Chondrocyte (in vitro differentiated cells): ENCODE measurements at places on chromosomes 6 and 20. TPM values are rescaled to one million over a fixed set of nuclear protein-coding genes. Genes with fewer than 3 reads are reported as not detected.
A peak's percentile ranks its signal among the peaks of the same experiment; 100 is the strongest.

The APOBEC2 gene
- not detected in 3 replicates for total RNA-seq

The ACTL10 gene
- total RNA-seq = 0.60 to 2.5 TPM (median 2.3 TPM) in 3 replicates

The GPX5 gene
- not detected in 3 replicates for total RNA-seq

GRCh38 chr6:68054756-68055155 lies 580.3 kb upstream of the ADGRB3 start:
- no peak overlapping the region for H3K4me3 ChIP-seq
- no peak for DNase-seq
- H3K4me1 ChIP-seq = peaks cover 2% of the 10 kb centered on the region
- no peak overlapping the region for H3K27ac ChIP-seq

DNA sequence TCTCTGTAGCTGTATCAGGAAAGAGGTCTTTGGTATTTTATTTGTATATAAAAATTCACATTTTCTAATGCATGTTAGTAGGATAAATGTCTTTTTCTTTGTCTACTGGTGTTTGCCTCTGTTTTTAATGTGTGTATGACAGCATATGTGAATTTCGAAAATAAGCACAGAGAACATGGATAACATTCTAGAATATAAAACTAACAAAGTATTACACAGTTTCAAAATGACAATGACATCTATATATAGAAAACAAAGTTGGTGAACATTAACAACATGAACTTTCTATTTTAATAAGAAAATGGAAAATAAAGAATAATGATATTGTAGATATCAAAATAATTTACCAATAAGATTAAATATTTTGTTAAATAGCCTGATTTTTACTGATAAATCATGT lies 608.0 kb downstream of the COL12A1 start:
- no peak for DNase-seq
- no peak overlapping the region for H3K27ac ChIP-seq
- no peaks in the 10 kb centered on the region for H3K27me3 ChIP-seq
- peaks cover 34% of the 10 kb centered on the region for H3K4me1 ChIP-seq

DNA sequence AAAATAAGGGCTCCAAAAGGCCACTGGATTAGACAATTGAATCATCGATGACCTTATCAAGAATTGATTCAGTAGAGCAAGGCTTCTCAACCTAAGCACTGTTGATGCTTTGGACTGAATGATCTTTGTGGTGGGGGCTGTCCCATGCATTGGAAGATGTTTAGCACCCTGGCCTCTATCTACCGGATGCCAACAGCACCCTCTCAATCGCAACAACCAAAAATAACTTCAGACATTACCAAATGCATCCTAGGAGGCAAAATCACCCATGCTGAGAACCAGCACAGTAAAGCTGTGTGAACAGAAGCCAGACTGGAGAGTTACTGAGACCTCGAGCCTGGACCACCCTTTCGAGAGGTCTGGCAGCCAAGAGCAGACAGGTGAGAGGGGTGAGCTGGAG lies 67.5 kb downstream of the TBC1D7 start:
- no peak overlapping the region for H3K27ac ChIP-seq
- H3K27me3 ChIP-seq = peaks cover 8% of the 10 kb centered on the region
- no peaks in the 10 kb centered on the region for H3K36me3 ChIP-seq
- no peak overlapping the region for H3K4me3 ChIP-seq
- no peaks in the 10 kb centered on the region for H3K4me1 ChIP-seq

- peaks cover 17% of the 10 kb centered on the region for H3K4me1 ChIP-seq
- DNase-seq = no peak
- peak overlapping the region; percentile 14 for H3K27ac ChIP-seq
Measured at GRCh38 chr6:125094563-125094962, 59.0 kb upstream of the TPD52L1 start.

DNA sequence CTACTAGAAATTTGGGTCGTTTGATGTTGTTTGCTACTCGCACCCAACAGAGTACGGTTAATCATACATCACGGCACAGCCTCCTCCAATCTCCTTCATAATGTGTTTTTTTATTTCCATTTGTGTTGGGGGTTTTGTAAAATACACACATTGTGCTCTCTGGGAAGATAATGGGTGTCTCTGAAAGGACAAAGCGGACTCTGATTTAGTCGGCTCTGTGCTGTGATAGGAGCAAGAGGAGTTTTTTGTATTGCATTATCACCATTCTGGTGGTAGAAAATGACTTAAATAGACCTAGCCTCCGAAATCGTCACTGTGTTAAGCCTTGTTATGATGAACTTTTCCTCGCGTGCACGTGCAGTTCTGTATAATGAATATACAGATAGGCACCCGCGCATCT lies 196.3 kb downstream of the CDH4 start:
- no peak for DNase-seq
- no peak overlapping the region for H3K27ac ChIP-seq
- no peaks in the 10 kb centered on the region for H3K4me1 ChIP-seq
- peaks cover 2% of the 10 kb centered on the region for H3K27me3 ChIP-seq

- H3K27me3 ChIP-seq = no peaks in the 10 kb centered on the region
- peaks cover 61% of the 10 kb centered on the region for H3K4me1 ChIP-seq
- DNase-seq = no peak
- H3K36me3 ChIP-seq = peaks cover 2% of the 10 kb centered on the region
Measured at GRCh38 chr6:53530346-53530745, 14.6 kb downstream of the GCLC start.

- H3K4me3 ChIP-seq = no peak overlapping the region
- H3K36me3 ChIP-seq = no peaks in the 10 kb centered on the region
- DNase-seq = no peak
- H3K4me1 ChIP-seq = no peaks in the 10 kb centered on the region
Measured at GRCh38 chr6:38503960-38504682, 135.6 kb downstream of the BTBD9 start.
